HFFc6 (cell line): ENCODE measurements at places on chromosomes 16 and 17. TPM values are rescaled to one million over a fixed set of nuclear protein-coding genes. Genes with fewer than 3 reads are reported as not detected.

DNA sequence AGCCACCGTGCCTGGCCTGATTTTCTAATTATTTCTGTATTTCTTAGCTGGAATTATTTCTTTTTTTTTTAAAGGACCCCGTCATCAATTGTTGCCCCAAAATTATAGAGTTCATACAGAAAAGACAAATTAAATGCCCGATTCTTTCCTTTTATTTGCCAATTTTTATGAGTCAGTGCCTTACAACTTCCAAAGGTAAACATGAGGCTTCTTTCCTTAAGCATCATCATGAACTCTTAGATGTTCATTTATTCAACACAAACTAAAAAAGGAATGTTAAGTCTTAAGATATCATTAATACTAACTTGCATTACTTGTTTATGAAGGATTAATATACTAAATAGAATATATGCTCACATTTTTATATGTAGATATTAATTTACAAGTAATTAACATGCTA, 7.2 kb upstream of the ARHGDIA start:
- no peak for DNase-seq

GRCh38 chr16:9138731-9139501, 47.5 kb downstream of the HAPSTR1 start:
- DNase-seq = peak; percentile 41

DNA sequence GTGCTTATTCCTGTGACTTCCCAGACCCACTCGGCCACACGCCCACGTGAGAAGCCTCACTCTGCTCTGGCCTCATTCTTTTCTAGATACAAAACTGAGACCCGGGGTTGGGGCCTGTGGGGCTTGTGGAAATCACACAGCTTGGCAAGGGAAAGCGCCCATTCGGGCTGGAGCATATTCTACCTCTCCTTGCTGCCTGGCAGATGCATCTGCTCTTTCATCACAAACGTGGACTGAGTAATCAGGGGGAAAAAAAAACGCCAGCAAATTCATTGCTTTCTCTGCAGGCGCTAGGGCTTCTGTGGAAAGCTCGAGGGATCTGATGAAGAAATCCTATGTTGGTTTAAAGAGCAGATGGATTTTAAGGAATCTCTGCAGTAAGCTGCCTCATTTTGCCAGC, 44.4 kb downstream of the DNAH9 start:
- no peak for DNase-seq

DNA sequence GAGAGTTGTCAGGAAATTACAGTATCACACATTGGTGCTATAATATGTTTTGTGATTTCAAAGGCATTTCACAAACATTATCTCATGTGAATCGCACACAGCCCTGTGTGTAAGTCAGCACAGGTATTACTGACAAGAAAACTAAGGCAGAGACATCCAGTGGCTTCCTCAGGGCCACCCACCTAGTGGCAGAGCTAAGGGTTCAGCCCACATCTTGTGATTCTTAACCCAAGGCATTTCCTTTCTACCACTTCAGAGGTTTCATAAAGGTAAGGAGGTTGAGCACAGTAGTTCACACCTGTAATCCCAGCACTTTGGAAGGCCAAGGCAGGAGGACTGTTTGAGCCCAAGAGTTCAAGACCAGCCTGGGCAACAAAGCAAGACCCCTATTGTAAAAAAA, 58.2 kb downstream of the STX8 start:
- no peak for DNase-seq

- DNase-seq = peak; percentile 65
Measured at GRCh38 chr16:67542464-67542863, 13.8 kb downstream of the RIPOR1 start.

DNA sequence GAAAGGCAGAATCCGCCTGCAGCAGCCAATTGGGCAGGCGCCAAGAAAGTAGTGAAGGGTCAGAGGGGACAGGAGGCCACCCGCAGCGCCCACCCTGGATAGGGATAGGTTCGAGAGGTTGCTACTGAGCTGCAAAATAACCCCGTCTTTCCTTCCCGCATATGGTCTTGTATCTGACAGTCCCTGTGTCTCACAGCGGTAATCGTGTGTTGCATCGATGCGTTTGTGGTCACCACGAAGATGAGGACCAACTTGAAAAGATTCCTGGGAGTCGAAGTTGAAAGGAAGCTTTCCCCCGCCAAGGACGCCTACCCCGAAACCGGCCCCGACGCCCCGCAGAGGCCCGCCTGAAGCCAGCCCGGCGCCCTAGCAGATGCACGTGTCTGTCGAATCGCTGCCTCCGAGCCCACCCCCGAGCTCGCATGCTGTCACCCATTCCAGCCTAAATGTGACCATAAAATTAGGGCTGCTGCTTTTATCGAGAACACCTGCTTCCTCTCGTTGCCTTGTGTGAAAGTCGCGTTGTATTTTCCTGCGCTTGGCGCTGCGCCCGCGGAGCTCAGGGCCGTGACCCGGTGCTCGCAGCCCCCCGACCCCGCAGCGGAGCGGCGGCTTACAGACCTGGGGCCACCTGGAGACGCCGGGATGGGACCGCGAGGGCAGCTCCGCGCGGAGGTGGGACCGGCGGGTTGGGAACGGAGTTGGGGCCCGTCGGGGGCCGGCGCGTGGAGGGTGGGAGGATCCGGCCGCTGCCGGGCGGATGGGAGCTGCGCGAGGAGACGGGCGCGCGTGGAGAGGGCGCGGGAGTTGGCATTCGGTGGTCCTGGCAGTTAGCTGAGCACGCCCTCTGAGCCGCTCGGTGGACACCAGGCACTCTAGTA, at the start of gene CMTM2:
Gene CMTM2, plus strand, starts transcription at position 813 of the 881 bp plus-strand sequence. CDS start 145 bp downstream, outside the sequence.
- DNase-seq = no peak

- no peak for DNase-seq
Measured at GRCh38 chr17:44877121-44877520, 22.1 kb downstream of the EFTUD2 start.

DNA sequence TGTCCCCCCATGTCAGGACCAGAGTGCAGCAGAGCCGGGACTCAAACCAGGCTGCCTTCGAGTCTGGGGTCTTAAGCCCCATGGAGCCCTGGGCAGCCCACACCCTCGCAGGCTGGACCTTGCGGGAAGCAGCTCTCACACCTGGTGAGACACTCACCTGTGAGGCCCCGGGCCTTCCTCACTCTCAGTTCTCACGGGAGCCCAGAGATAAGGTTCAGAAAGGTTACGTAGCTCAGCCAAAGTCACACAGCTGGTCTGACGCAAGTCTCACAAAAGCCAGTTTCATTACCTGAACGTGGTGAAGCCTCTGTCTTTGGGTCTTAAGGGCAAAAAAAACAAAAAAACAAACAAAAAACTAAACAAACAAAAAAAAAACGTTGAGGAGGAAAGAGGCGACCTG, 32.8 kb upstream of the SSTR5 start:
- DNase-seq = no peak

DNA sequence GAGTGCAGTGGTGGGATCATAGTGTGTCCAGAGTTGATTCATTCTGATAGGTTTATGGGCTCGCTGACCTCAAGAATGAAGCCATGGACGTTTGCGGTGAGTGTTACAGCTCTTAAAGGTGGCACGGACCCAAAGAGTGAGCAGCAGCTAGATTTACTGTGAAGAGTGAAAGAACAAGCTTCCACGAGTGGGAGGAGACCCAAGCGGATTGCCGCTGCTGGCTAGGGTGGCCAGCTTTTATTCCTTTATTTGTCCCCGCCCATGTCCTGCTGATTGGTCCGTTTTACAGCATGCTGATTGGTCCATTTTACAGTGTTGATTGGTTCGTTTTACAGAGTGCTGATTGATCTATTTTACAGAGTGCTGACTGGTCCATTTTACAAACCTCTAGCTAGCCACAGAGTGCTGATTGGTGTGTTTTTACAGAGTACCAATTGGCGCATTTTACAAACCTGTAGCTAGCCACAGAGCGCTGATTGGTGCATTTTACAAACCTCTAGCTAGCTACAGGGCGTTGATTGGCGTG, 17.5 kb downstream of the CACNG4 start:
- DNase-seq = no peak

DNA sequence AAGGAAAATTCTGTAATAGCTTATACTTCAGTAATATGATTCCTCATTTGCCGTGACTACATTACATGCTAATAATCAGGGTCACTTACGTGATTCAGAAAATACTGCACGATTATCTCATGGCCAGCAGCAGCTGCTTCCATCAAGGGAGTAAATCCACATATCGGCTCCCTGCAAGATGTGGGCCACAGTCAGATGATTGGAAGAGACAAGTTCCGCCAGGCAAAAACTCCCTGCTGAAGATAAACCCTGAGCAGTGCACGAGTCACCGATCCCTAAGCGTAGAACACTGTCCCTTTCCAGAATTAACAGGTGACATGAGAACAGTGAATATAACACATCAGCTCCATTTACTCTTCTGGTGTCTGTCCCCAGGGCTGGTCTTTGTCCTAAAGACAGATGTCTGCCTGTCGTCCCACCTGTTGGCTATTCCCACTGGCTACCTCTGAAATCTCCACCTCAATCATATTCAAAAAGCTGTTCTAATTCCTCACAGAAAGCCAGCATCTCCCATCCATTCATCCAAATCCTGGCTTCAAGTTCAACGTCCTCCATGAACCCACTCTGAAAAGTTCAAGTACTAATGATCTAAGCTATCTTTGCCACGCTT, 9.3 kb downstream of the ANKS3 start:
- DNase-seq = no peak

DNA sequence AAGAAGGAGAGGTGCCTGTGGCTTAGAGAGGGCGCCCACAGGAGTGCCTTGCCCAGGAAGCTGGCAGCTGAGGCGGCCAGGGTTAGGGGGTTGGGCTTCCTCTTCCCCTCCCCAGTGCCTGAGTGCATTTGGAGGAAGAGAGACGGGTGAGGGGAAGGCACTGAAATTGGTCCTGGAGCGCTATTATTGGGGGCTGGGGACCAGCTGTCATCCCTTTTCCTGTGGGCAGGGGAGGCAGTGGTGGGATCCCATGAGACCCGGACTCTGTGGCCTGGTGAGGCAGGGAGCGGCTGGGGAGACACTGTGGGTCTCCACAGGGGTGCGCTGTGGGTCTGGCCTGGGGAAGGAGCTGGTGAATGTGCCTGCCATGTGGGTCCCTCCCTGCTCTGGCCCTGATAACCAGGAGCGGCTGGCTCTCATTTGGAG, 259.7 kb downstream of the SEC14L1 start:
- no peak for DNase-seq

GRCh38 chr16:4987580-4988374, 29.6 kb downstream of the SEC14L5 start:
- DNase-seq = no peak

GRCh38 chr17:2138318-2138717, 83.4 kb downstream of the HIC1 start:
- peak; percentile 10 for DNase-seq

DNA sequence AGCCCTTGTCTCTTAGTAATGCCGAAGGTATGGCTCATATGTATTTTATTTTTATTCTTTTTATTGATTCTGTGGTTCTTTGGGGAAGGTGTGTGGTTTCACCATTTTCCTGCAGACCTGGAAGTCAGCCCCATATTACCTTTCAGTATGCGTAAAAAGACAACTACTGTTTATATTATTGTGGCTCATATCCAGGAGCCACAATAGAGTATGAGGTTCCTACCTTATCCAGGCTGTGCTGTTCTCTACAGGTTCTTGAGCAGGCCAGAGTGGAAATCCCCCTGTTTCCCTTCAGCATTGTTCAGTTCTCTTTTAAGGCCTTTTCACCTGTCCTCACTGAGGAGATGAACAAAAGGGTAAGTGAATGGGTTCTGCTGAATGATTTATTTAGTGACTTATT, 33.2 kb downstream of the REXO5 start:
- DNase-seq = no peak

GRCh38 chr17:29870836-29871465, 59.1 kb downstream of the SSH2 start:
- no peak for DNase-seq

DNA sequence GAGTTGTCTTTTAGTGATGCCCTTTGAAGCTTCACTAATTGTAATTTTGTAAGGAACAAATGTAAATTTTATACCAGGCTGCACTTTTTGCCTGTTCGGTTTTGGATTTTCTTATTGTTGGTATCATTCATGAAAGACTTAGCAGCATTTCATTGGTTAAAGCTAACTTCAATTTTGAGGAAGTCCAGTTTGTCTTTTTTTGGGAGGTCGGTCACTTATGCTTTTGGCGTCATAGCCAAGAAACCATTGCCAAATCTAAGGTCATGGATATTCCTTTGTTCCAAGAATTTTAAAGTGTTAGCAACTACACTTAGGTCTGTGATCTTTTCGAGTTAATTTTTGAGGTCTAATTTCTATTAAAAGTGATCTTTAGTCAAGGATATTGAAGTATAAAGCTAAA, 77.1 kb downstream of the PRKCA start:
- no peak for DNase-seq

DNA sequence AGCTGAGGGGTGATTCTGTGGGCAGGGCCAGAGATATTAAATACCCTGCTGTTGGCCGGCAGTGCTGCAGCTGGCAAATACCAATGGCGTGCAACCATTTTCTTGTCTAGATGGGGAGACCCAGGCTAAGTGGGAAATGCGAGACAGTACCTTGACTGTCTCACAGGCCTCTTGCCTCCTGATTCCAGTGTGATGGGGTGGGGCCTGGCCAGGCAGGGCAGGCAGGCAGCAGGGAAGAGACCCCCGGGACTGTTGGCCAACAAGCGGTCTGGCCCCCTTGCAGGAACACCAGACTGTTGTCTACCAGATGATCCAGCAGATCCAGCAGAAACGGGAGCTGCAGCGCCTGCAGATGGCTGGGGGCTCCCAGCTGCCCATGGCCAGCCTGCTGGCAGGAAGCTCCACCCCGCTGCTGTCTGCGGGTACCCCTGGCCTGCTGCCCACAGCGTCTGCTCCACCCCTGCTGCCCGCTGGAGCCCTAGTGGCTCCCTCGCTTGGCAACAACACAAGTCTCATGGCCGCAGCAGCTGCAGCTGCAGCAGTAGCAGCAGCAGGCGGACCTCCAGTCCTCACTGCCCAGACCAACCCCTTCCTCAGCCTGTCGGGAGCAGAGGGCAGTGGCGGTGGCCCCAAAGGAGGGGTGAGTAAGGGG, 5.7 kb upstream of the CISD3 start:
- no peak for DNase-seq

DNA sequence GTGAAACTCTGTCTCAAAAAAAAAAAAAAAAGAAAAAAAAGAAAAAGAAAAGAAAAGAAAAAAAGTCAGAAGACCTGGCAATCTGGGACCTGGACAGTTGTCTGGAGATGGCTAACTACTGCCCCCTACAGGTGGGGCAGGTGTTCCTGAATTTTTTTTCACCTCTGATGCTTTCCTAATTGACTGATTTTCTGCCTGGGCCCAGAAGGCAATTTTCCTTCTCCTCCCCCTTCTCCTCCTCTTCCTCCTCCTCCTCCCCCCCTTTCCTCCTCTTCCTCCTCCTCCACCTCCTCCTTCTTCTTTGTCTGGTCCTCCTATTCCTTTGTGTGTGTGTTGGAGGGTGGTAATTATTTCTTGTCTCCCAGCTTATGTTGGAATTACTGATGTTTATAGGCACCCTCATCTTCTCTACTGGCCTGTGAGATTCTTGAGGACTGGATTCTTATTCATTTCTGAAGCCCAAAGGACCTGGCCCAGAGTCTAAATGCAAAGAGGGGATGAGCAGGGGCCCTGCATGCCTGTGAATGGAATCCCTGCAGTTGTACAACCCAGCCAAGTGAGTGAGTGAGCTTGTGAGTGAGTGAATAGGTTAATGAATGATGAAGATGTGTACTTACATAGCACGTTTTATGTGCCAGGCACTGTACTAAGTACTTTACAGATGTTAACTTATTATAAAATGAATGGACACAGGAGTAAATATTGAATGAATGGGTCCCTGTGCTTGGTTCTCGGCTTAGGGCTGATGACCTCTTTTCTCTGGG, 26.9 kb downstream of the IRX5 start:
- DNase-seq = no peak

ACAP1 gene
- total RNA-seq = 3.2 to 10.4 TPM (median 6.0 TPM) in 3 replicates

SLC38A8 gene
- not detected in 3 replicates for total RNA-seq

NPIPA8 gene
- total RNA-seq = 13.3 and 17.8 TPM in 2 replicates

EPX gene
- not detected in 3 replicates for total RNA-seq

ADCY7 gene
- total RNA-seq = 31.2 to 45.1 TPM (median 41.3 TPM) in 3 replicates

TBC1D3H gene
- total RNA-seq = 0.20 TPM in 1 of 3 replicates, not detected in the others

TMEM238L gene
- total RNA-seq = not detected in 3 replicates

SPN gene
- total RNA-seq = 0.20 TPM in 1 of 3 replicates, not detected in the others

GAS7 gene
- 1.4 and 6.7 TPM in 2 replicates for total RNA-seq
